ENCODE measurements at places on chromosomes 11 and 22.
A peak's percentile ranks its signal among the peaks of the same experiment; 100 is the strongest.

- no peak for DNase-seq
Measured at GRCh38 chr11:125938418-125938817, 7.4 kb upstream of the VSIG10L2 start.

DNA sequence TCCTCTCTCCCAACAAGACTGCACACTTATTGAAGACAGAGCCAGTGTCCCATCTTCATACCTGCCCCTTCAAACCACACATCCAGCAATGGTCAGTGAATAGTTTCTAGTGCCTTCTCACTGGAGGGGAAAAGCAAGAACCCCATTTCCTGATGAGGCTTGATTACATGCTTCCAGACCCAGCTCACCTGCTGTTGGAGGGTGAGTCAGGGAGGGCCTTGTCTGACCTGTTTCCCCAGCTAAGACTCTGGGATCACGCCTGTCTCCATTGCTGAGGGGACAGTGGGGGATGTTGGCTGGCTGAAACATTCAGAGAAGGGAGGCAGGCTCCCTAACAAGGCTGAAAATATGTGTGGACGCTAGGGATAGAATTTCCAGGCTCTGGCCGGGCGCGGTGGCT is 27.5 kb upstream of the ZDHHC13 start:
- no peak for DNase-seq

- DNase-seq: no peak
Measured at GRCh38 chr11:22634897-22635629, 9.4 kb upstream of the FANCF start.

DNA sequence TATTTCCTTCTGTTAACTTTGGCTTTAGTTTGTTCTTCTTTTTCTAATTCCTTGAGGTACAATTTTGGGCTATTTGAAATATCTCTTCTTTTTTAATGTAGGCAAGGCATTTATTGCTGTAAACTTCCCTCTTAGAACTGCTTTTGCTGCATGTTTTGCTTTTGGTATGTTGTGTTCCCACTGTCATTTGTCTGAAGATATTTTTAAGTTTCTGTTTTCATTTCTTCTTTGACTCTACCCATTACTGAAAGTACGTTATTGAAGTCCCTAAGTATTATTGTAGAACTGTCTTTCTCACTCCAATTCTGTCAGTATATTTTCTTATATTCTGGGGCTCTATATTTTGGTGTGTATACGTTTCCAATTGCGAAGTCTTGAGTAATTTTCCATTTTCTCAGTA is 77.9 kb downstream of the KCNQ1OT1 start:
- no peak for DNase-seq

- DNase-seq: no peak
Measured at GRCh38 chr22:48957987-48958321, 869.7 kb downstream of the BRD1 start.

DNA sequence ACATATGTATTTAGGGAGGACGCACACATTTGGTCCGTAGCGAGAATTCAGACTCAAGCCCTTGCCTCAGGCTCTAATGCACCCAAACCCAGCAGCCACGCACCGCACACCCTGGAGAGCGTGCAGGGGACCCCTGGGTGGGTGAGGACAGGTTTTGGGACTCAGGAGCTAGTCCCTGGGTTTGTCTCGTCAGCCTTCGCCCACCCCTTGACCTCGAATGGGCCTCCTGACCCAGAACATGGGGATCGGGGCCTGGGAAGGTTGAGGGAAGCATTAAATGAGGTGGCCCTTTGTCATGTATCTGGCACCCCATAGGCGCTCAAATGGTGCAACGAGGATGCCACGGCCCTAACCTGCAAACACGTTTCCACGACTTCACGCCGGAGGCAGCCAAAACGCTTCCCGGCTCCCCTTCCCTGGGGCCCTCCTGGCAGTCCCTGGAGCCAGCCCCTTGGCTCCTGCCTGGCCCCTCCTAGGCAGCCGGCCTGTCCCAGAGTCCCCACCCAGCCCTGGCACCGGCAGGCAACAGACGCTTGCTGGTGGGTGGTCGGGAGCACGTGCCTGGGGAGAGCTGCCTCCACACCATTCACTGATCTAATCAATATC is 5.5 kb upstream of the LINC01488 start:
- no peak for DNase-seq

DNA sequence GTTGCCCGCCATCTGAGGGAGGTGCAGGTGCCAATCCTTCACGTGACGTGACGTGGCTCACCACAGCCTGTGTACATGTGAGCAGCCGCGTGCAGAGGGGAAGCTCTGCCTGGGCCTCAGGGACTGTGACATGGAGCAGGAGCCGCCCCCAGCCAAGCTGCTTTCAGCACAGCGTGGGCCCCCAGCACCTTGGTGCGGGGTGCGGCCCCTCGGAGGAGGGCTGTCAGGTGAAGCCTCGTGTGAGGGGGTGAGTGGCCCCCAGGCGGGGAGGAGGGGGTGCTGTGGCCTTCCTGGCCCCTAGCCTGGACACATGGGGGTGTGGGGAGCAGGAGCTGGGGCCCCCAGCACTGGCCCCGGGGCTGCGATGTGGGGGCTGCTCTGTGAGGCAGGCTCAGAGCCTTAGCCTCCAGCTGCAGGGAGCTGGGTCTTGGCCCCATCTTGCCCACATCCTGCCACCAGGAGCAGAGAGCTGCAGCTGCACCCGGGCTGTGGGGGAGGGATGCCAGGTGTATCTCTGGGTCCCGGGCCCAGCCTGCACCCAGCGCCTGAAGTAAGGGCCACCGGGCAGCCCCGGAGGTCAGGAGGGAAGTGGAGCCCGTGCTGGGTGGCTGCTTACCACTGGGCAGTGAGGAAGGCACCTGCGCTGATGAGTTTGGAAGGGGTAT is at the start of gene ADORA2A:
Gene ADORA2A (plus strand): TSS at position 100 of the 665 bp plus-strand sequence. CDS start 5,806 bp downstream, outside the sequence.
- DNase-seq: no peak

- no peak for DNase-seq
Measured at GRCh38 chr11:72918851-72919250, 104.6 kb downstream of the ATG16L2 start.

GRCh38 chr11:72561856-72562255 is 112.4 kb downstream of the PDE2A start:
- no peak for DNase-seq

DNA sequence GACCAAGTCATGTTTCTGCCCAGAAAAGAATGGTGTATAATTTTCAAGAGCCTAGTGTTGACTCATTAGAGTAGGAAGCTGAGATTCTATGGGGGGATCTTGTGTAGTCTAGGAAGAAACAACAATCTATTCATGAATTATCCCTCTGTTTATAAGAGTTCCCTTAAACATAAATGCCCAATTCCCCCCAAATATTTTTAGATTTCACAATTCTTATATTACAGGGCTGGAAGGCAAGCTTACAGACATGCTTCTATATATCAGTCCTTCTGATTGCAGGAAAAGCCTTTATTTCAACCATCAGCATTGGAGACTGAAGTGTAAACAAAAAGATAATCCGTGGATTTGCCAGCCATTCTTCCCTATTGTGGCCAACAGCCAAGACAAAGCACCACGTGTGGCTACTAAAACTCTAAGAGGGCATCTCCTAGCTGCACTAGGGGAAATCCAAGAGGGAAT is 71.4 kb downstream of the NAT10 start:
- DNase-seq: no peak

GRCh38 chr11:10480026-10480425 is 25.0 kb downstream of the AMPD3 start:
- DNase-seq: no peak

DNA sequence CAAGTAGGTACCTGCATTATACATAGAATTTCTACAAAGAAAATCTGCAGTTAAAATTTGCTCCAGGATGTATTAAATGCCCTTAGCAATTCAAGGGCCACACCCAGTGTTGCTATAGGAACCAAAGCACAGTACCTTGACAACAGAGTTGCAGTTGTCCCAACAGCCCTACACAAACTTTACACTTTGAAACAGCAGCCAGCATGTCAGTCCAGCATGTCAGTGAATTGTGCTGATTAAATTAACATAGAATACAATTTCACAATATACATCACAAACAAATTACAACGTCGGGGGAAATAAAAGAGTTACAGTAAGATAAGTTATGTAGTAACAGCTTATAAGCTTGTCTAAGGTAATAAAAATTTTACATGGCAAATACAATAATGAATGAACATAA is 389.2 kb downstream of the SOX6 start:
- DNase-seq: no peak

- DNase-seq: no peak
Measured at GRCh38 chr11:61912991-61913698, 4.2 kb downstream of the RAB3IL1 start.

DNA sequence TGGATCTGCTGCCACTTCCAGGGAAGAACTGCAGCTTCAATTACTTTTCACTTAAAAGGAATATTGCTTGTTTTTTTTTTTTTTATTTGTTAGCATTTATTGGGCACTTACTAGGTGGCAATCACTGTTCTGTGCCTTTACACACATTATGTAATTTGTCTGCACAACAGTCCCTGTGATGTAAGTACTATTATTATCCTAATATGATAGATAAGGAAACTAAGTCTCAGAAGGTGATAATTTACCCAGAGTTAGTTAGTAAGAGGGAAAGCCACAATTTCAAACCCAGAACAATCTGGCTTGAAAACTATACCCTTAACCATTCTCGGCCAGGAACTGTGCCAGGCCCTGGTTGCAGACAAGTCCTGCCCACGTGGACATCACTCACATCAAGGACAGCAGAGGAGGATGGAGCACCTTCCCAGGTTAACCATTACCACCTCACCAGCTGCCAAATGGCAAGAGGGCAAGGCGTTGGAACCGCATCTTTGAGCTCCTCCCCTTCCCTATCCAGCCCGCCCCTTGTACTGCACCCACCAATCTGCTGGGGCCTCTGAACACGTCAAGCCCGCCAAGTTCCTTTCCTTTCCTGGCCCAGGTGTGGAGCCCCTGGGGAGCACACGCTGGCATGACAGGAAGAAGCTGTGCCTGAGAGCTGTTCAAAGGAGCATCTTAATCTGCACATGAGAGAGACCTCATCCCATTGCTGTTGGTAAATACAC is 78.4 kb downstream of the NAV2 start:
- no peak for DNase-seq

GRCh38 chr22:46405901-46406300 is 70.4 kb downstream of the TRMU start:
- no peak for DNase-seq

- DNase-seq: no peak
Measured at GRCh38 chr11:102382384-102382783, 35.4 kb downstream of the BIRC2 start.

- DNase-seq: no peak
Measured at GRCh38 chr11:10429526-10429925, 25.5 kb upstream of the AMPD3 start.

GRCh38 chr11:92423115-92424034 is 198.8 kb downstream of the FAT3 start:
- DNase-seq: no peak

DNA sequence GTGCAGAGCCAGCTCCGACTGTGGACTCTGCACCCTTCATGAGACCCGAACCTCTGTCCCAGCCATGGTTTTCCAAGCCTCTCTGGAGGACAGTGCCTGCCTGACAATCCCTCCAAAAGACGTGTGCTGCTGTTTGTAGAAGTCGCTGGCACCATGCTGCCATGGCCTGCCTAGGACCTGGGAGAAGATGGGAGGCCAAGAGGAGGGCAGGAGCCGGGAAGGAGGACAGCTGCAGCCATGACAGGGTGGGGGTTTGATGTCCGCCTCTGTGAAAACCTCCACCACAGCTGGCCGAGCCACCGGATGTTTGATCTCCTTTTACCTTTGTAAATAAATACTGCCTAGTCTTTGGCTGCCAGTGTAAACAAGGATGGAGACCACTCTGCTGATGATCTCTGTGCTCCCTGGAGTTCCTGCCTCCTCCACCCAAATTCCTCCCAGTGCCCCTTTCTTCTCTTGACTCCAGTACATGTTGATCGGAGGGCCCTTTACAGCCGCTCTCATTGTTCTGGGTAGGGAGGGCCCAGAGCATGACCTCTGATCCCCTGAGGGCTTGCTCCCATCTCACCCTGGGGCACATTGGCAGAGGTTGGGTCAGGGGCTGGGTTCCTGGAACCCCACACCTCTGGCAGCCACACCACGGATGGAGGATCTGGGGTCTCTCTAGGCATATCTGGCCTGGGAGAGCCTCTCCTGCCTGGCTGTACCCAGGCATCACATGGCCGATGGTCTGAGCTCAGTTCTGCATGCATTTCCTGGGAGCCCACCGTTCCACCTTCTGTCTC is 66.9 kb downstream of the BCR start:
- DNase-seq: no peak

DNA sequence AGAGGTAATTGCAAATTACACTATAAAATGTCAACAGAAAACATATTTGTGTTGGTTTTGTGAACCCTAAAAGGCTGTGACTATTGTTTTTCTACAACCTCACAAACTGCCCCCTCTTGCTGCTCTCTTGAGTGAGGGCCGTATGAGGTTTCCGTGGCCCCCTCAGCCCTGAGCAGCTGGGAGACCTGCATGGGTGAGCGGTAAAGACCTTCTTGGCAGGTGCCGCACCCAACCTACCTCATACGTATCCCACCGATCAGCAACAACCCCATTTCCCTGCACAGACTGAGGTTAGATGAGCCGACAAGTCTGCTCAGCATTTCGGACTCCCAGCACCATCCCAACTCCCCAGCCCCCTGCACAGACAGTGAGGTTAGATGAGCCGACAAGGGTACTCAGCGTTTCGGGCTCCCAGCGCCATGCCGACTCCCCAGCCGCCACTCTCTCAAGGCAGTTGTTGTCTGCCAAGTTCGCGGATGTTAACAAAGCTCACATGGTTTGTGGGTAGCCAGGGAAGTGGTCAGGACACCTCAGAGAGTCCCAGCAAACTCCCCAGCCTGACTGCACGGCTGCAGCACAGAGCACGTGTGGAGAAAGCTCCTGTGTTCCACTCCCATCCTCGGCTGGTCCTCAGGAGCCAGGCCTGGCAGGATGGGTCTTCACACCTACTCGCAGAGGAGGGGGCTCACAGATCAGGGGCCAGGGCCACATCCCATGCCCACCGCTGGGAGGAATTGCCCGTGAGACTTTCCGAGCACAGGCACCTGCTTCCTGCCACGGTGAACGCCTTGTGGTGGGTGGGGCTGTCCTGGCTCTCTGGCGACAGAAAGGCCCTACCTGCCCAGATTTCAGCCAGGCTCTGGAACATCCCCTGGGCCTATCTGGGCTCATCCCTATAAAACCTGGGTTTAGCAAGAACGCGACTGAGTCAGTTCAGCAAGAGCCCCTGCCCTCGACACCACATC is 502.9 kb downstream of the BRD1 start:
- DNase-seq: peak; percentile 4

DNA sequence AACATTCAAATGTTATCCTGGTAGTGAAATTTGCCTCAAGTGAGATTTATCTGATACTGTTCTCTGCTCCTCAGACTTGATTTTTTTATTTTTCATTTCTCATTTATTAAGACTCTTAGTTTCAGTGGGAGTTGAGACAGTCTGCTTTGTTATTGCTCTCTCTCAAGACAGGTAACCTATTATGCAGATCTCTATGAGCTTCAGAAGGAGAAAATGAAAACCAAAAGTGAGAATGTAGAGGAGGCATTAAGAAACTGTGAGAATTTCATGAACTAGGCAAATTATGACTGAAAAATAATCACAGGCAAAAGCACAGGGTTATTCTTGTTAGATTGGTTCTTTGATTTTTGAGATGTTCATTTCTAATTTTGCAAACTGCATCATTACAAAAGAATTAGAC is 290.0 kb upstream of the CHORDC1 start:
- no peak for DNase-seq

Data from AG20443 (cell line).